Cortex of kidney (tissue), 1 donor: ENCODE measurements at places on chromosomes 5 and 9.

DNA sequence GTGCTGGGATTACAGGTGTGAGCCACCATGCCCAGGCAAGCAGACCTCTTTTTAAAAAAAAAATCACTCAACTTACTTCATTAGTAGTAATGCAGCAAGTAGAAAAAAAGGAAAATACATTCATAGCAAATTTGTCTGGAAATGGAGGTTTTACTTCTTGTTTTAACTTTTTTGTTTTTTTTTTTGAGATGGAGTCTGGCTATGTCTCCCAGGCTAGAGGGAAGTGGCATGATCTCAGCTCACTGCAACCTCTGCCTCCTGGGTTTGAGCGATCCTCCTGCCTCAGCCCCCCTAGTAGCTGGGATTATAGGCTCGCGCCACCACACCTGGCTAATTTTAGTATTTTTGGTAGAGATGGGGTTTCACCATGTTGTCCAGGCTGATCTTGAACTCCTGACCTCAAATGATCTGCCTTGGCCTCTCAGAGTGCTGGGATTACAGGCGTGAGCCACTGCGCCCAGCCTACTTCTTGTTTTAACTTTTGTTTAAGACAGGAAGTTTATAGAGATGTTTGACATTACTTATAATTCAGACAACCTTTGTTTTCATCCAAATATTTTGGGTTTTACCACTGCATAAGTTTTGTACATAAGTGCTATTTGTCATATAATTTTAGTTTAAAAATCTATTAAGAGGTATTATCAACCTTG, 26.5 kb downstream of the UBE2R2 start:
- no peak for DNase-seq

- DNase-seq, result no peak
Measured at GRCh38 chr9:124208571-124208970, 49.2 kb upstream of the NEK6 start.

- DNase-seq, result no peak
Measured at GRCh38 chr9:37029776-37030610, 4.1 kb downstream of the PAX5 start.

- no peak for DNase-seq
Measured at GRCh38 chr5:7245121-7245651, 150.8 kb upstream of the ADCY2 start.

GRCh38 chr5:58018016-58018415, 441.9 kb downstream of the PLK2 start:
- no peak for DNase-seq

DNA sequence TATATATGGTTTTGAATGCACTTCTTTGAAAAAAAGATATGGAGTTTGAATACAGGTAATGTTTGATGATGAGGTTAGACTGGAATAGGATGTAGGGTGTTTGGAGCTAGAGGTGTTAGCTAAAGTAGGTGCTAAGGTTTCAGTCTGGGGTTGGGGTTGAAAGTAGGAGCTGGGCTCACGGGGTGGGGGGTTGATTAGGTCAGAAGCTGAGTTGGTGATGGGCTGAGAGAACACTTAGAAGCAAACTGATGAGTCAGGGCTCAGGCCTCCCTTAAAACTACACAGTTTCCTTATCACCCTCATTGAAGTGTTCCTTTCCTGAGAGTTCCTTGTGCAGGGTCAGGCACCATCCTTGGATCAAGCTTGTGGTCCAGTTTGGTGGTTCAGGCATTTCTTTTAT, 308.8 kb upstream of the ADAMTS16 start:
- no peak for DNase-seq

GRCh38 chr5:6469836-6470235, 21.2 kb downstream of the UBE2QL1 start:
- no peak for DNase-seq

GRCh38 chr5:54673523-54674225, 156.1 kb downstream of the SNX18 start:
- no peak for DNase-seq

DNA sequence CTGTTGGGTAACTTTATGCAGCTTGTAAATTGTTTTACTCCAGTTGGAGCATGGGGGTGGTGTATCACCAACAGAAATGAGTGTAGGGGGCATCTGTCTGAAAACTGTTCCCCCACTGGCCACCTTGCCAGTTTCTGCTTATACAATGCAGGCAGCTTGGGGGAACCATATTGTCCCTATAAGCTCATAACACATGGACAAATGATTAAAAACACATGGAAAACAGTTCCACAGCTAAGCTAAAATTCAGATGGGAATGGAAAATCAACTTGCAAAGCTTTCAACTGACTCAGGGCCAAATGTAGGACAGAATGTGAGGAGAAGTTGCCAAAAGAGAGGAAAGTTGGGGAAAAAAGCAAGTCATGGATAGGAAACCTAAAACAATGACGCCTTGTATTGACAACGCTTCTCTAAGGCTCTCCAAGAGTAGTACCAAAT, 7.9 kb upstream of the CER1 start:
- no peak for DNase-seq

GRCh38 chr5:151158287-151158661, 695 bp upstream of the ANXA6 start:
- no peak for DNase-seq

GRCh38 chr5:59569158-59569557, 324.4 kb downstream of the PDE4D start:
- DNase-seq, result no peak

DNA sequence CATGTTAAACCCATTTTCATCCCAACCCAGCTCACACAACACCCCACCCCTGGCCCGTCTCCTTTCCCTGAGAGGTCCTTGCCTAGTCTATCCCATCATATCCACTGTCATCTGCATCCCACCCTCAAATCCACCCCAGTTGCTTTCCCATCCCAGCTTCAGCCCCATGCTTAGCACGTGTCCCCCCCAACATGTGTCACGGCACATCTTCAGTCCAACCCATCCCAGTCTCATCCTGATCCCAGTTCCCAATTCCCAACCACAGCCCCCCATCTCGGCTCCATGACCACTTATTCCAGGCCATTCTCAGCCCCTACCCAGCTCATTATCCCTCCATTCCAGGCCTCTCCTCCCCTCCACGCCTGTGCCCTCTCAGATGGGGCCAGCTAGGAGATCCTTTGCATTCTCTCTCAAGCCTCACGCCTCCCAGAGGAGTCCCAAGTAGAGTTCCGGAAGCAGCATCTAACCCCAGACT, 605 bp upstream of the DBN1 start:
- DNase-seq, result no peak

DNA sequence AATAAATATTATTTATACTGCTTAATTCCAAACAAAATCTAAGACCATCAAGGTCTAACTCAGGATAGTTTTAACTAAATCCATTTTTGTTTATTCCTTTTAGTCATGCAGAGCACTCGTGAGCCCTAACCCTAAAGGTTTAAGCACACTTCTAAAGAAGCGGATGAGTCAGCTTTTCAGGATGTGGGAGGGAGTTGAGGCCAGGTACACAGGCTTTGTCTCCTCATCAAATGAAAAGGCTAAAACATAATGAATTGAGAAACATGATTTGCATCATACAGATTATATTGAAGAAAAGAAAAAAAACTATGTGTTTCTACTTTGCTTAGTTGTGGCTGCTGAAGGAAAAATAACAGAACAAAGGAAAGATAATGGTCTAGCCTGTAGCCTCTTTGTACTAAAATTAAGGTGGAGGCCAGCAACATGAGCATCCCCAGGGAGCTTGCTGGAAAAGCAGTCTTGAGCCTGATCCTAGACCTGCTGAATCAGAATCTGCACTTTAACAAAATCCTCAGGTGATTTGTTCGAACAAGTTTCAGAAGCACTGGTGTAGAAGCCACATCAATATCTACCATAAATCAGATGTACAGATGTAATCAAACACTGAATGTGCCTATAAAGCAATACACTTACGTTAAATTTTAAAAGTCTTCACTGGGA, 21.1 kb upstream of the ISCA1 start:
- no peak for DNase-seq

- no peak for DNase-seq
Measured at GRCh38 chr5:2896371-2897275, 145.1 kb upstream of the IRX2 start.

DNA sequence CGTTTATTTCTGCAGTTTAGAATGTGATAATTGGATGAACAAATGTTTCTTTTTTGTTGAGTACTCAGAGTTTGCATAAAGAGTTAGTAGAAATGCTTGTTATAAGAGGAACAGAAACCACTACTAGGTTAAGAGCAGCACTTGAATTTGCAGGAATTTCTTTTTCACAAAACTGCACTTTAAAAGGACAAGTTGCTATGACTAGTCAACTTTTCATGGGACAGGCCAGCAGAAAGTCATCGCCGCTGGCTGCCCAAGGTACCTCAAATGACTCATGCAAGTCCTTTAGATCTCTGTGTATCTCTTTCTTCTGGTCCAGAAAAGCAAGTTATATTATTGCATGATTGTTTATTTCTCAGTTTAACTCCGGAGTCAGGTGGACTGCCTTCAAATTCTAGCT, 97.3 kb upstream of the HMHB1 start:
- DNase-seq, result no peak

GRCh38 chr5:26666371-26666770, 372.0 kb downstream of the CDH9 start:
- no peak for DNase-seq

GRCh38 chr9:82490019-82490499, 501.5 kb downstream of the SPATA31D1 start:
- DNase-seq, result no peak

GRCh38 chr5:170546282-170546681, 42.5 kb downstream of the KCNIP1 start:
- no peak for DNase-seq

- no peak for DNase-seq
Measured at GRCh38 chr5:157167214-157167621, 1.2 kb upstream of the GARIN3 start.

GRCh38 chr9:73441890-73442818, 290.5 kb downstream of the ANXA1 start:
- DNase-seq, result no peak

DNA sequence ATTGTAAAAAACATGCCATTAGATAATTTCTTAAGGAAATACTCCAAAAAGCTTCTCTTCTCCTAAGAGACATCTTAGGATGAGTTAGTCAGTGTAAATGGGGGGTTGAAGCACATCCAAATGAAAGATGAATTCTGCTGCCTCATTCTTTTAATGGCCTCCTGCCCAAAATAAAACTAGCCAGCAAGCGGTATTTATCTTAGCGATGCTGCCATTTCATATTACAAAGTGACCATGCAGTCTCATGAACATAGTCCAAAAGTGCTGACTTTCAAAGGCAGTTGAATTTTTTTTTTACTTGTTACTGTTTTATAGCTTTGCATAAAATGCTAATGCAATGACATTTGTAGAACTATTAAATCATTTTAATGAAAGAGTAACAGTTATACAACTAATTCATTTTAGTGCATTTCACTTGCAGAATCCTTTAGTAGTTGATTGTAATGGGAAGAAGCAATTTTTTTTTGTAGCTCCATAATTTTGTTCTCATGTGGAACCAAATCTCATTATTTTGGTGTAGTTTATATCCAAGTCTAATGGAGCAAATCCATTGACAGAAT, 151.5 kb downstream of the CAVIN4 start:
- no peak for DNase-seq

GRCh38 chr5:80125962-80126480, 90.9 kb downstream of the THBS4 start:
- no peak for DNase-seq

- no peak for DNase-seq
Measured at GRCh38 chr5:24644761-24645160, at the start of gene CDH10. TSS of gene CDH10 (minus strand) at chr5:24644978. CDS start at chr5:24593490, 51,488 bp downstream.

GRCh38 chr5:141904551-141904950, 19.1 kb upstream of the DELE1 start:
- DNase-seq, result no peak

DNA sequence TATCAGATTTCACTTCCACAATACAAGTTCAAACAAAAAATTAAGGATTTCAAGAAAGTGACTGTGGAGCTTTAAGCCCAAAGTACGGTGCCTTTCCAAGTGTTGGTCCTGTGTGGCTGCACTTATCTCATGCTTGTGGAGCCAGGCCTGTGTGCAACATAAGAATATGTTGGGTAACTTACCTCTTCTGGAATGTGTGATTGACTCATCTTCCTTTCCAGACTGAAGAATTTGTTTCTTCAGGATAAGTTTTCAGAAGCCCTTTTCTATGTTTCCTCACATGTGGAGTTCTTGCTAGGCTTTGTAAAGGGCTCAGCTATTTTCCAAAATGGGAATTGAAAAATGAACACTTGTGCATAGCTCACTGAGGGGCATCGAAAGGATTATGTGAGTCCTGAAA, 485.1 kb upstream of the PAPPA start:
- no peak for DNase-seq

- no peak for DNase-seq
Measured at GRCh38 chr9:15354713-15355112, 47.7 kb upstream of the TTC39B start.

DNA sequence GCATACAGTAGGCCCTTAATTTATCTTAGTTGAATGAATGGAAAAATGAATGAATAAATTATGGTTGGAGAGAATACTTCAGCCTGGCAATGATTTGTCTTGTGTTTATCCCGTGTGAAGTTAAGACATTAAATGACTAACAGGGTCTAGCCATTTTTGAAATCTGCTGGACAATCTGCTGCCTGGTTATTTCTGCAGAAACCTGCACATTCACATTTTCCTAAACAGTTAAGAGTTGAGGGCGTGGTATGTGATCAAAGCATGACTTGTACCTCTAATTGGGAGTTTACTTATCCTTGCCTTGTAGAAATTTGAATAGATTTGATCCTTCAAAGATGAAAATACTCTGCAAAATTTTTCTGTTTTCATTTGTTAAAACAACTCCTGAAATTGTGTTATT, 34.6 kb upstream of the NDFIP1 start:
- no peak for DNase-seq

DNA sequence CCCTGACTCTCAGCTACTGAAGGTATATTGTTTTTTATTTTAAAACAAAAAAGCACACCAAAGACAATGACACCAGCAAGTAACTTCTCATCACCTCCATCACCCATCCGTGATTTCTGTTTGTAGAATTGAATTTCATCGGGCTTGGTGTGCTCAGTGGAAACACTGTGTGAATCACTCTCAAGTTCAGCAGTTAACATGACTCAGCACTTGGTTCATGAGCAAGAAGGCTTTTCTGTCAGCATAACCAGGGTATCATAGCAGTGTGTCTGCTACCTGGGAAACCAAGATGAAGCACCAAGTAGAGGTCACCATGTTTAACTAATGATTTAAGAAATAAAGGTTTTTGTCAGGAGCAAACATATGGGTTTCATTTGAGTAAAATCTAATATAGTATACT, 123.7 kb downstream of the INSYN2B start:
- no peak for DNase-seq

- DNase-seq, result no peak
Measured at GRCh38 chr9:134198791-134199190, 34.4 kb upstream of the RNU6ATAC start.

DNA sequence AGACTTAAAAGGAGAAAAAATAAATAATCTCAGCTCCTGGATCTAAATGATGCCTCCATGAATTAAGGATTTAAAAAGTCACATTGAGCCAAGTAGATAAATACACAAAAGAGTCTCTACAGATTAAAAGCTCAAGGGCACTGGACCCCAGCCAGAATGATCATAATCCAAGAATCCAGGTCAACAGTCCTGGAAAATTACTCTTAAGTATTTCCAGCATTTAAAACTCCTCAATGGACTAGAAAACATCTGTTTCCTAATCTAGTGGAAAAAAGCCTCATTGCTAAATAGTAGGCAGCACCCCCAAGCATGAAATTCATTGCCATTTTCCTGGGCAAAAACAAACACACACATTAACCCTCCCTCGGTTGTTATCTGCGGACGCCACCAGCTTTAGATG, 96.8 kb downstream of the FRMD3 start:
- DNase-seq, result no peak
